Umbilical cord (tissue), 2 donors: ENCODE measurements at places on chromosomes 3 and 15.

GRCh38 chr3:126300761-126301481 is 56.3 kb downstream of the KLF15 start:
- DNase-seq, result no peak

DNA sequence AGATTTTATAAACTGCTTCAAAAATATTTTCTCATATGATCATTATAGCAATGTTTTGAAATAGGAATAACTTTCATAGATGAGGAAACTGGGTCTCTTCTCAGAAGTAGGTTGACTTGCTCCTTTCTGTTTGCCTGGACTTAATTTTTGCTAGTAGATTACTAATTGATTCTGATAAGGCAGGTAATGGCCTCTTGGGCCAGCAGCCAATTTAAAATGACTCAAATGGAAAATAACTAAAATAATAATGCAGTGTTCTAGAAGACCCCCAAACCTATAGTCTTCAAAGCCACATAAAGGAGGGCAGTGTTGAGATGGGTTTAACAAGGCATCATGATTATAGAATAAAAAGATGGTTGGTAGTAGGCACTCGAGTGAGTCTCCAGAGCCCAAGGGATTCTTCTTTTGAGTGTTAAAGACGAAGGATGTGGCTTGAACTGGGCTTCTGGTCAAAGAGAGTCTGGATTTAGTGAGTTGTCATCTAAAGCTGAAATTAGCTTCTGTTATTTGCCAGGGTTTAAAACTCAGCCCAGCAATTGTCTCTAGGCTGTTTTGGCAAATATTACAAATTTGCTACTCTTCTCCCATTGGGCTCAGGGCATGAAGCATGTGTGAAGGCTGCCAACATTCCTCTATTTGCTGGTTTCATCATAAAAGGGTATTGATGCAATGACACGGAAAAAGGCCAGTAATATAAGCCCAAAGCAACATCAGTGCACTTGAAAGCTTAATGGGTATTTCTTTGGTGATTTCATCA is 297.1 kb upstream of the MEIS2 start:
- DNase-seq, result no peak

GRCh38 chr3:122258757-122259371 is 66.2 kb upstream of the CSTA start:
- peak; percentile 60 for DNase-seq

GRCh38 chr3:141063831-141064230 is 12.7 kb downstream of the SPSB4 start:
- DNase-seq, result no peak

DNA sequence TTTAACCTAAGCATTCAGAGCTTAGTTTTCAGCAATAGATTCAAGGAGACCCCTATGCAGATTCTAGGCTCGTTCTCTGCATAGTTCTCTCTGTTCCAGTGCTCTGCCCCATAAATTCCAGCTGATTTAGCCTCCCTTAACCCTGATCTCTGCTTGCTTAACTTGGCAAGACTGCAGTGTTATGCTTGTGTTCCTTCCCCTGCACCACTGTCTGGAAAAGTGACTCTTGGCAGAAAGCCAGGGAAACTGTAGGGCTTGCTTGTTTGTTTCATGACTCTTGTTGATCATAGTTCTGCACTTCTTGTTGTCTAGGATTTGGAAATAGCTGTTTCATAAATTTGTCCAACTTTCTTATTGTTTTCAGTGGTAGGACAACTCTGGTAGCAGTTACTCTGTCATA is 40.1 kb downstream of the ANAPC13 start:
- peak; percentile 73 for DNase-seq

- peak; percentile 75 for DNase-seq
Observed at GRCh38 chr3:118682921-118683320, 351.7 kb downstream of the IGSF11 start.

GRCh38 chr3:16109929-16110328 is 64.6 kb upstream of the GALNT15 start:
- DNase-seq, result no peak

GRCh38 chr3:154588831-154589230 is 158.8 kb upstream of the GPR149 start:
- peak; percentile 2 for DNase-seq

GRCh38 chr3:46663591-46664135 is 29.8 kb downstream of the ALS2CL start:
- no peak for DNase-seq

- no peak for DNase-seq
Observed at GRCh38 chr15:40850576-40851112, 6.8 kb downstream of the SPINT1 start.

GRCh38 chr3:66381626-66382025 is 119.2 kb downstream of the LRIG1 start:
- DNase-seq, result no peak

- no peak for DNase-seq
Observed at GRCh38 chr15:83483612-83484011, 36.5 kb downstream of the SH3GL3 start.

GRCh38 chr3:12307136-12307535 is 18.3 kb downstream of the PPARG start:
- no peak for DNase-seq

DNA sequence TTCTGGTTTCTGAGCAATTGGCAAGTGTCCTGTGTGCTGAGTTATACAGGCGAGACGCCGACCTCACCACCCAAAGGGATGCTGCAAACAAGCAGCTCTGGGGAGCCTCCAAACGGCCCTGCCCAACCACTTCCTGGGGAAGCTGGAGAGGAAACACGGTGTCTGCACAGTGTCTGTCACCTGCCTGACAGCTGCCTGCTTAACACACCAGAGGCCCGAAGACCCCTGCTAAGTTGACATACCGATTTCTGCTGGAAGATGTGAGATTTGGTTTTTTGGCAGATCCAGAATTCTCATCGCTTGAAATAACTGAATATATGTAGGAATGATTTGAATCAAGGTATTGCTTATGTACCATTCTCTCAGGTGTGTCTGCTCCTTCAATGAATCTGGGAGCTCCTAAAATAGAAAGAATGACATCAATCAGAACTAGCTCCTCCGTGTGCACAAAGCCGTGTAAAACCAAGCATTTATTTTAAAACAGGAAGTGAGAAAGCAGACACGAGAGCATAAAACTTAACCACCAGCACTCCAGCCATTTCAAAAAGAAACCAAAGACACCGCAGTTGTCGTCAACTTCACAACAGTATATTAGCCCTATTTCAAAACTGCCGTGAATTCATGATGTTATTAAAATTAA is 27.2 kb downstream of the LRRC2 start:
- DNase-seq, result peak; percentile 74

DNA sequence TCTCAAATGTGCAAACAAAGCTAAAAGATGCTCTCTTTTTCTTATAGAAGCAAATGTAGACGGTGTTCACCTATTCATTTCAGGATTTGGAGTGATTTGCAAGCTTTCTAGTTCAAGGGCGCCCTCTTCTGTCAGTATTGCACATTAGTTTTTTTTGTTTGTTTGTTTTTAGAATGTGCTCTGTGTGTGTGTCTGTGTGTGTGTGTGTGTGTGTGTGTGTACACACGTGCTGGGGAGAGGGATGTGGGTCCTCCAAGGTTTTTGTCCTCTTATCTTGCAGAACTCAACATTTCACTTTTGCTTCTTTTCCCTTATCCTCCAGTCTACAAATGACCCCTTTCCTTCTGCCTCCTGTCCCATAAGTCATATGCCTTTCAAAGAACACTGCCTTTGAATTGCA is 23.5 kb downstream of the DNAH1 start:
- DNase-seq, result peak; percentile 79

GRCh38 chr3:135556174-135556573 is 409.4 kb upstream of the PPP2R3A start:
- no peak for DNase-seq

DNA sequence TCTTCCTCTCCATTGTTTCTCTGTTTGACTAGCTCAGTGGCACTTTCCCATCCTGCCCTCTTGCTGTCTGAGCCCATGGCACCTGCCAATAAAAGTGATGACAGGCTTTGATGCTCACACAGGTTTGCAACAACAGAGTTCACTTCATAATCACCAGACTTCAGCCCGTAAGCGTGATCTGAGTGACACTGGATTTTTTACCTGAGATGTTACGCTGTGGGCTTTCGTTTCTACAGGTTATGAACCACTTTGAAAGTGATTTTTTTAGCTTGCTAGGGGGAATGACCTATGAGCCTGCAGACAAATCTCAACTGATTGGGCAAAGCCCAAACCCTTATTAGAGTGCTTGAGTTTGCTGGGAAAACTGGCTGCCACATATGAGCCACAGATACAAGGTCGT is 173.9 kb upstream of the ICE2 start:
- no peak for DNase-seq

DNA sequence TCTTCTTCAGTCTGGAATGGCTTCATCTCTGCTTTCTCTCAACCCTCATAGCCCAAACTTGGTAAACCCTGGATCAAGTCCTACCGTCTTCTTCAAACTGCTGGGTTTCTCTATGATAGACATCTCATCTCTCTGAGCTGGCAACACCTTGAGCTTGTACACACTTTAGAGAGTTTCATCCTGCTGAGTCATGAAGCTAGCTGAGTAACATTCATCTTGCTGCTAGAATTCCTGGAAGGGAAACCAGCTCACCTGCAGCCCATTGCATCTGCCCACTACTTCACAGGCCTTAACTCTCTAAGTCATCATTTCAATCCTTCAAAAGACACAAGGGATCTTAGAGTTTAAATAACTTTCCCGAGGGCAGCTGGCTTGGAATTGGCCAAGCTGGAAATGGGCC is 175.5 kb upstream of the RORA start:
- DNase-seq, result no peak

- DNase-seq, result no peak
Observed at GRCh38 chr3:140396110-140396509, 281.8 kb upstream of the TRIM42 start.

DNA sequence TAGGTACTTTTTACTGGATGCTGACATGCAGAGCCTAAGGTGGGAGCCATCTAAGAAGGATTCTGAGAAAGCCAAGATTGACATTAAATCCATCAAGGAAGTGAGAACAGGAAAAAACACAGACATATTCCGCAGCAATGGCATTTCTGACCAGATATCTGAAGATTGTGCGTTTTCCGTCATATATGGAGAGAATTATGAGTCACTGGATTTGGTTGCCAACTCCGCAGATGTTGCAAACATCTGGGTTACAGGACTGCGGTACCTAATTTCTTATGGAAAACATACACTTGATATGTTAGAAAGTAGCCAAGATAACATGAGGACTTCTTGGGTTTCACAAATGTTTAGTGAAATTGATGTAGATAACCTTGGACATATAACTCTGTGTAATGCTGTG is 125.1 kb downstream of the PLCL2 start:
- DNase-seq, result peak; percentile 9

DNA sequence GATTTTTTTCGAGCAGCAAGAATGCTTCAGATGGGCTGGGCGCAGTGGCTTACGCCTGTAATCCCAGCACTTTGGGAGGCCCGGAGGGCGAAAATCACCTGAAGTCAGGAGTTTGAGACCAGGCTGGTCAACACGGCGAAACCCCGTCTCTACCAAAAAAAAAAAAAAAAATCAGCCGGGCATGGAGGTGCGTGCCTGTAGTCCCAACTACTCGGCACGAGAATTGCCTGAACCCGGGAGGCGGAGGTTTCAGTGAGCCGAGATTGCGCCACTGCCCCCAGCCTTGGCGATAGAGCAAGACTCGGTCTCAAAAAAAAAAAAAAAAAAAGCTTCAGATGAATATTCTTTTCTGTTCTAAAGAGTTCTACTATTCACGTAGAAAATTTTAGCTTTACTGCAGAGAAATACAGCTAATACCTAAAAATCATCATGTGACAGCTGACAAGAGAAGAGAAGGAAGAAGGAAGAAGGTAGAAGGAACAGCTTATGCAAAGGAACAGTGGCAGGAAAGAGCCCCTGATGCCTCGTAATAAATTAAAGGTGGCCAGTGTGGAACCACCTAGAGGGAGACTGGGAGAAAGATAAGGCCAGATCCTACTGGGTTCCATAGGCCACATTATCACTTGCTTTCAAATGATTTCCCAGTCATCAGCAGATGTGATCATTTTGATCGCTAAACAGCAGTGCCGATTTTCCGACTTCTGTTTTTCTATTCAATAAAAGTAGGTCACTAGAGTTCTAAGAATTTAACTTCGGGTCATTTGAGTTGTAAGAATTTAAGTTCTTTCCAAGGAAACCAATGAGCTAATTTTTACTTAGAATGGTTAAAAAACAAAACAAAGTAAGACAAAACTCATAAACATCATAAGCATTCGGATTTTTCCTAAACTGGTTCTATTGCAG is 1.5 kb downstream of the CMTM6 start:
- no peak for DNase-seq

- peak; percentile 55 for DNase-seq
Observed at GRCh38 chr3:138833899-138834595, 681 bp downstream of the PIK3CB start.
